ENCODE measurements at places on chromosomes 2 and 18.

DNA sequence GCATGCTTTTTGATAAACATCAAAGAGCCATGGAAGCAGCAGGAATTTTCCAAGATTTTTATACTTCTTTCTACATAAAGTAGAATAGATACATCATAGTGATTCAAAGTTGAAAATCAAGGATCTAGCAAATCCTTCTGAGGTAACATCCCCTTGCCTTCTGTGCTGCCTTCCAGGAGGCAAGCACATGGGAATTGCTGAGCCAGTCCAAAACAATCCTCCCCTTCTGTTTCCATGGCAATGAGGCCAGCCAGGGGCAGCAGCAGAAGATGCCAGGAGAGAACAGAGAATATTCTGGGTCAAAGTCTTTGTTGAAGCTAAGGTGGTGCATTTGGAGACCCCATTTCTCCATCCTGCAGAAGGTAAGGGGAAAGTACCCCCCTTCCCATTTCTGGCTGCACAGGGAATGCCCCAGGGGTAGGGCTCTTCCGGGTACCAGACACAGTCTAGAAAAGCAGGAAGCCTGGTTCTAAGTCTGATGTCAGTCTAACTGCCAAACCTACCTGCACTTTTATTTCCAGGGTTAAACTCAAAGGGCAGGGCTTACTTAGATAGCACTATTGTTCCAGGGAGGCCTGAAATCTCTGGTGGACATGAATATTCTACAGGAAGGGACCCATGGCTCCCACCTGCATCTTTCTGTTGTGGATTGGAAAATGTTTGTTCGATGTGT is 22.1 kb downstream of the CENPA start:
- DNase-seq, result no peak

GRCh38 chr18:50662775-50663383 is 103.0 kb downstream of the MAPK4 start:
- DNase-seq, result no peak

GRCh38 chr2:147351784-147352183 is 493.0 kb upstream of the ACVR2A start:
- DNase-seq, result no peak

DNA sequence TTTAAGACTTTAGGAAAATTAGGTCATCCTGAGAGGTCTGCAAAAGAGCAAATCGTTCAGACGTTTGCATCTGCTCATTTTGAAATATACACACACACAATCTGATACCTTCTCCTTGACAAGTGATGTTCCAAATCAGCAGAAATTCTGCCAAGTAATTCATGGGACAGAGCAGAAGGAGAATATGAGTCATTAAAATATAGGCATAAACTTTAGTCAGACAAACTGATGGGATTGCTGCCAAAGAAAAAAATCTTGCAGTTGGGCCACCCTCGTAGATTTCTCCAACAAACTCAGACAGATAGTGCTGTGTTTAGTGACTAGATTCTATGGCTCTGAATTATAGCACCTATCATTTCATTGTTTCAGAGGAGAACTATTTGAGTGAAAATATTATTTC is 336.3 kb downstream of the NYAP2 start:
- DNase-seq, result no peak

GRCh38 chr2:95346231-95346737 is 49.1 kb downstream of the KCNIP3 start:
- no peak for DNase-seq

DNA sequence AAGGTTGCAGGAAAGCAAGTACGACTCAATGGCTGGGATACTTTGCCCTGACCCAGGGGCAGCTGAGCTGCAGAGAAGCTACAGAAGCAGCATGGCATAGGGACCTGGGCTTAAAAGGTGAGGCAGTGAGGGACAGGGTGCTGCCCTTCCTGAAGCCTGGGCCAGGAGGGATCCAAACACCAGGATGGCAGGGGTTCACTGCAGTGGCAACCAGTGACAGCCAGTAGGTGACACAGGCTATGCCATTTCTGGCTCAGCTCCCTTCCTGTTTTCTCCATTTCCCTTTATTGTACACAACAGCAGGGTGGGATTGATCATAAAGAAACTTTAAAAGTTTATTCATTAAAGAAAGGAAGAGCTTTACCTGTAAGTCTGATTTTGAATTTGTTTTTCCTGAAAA is 48.8 kb downstream of the CABYR start:
- no peak for DNase-seq
